ENCODE measurements at places on chromosomes 16 and 17. TPM values are rescaled to one million over a fixed set of nuclear protein-coding genes. Genes with fewer than 3 reads are reported as not detected.

DNA sequence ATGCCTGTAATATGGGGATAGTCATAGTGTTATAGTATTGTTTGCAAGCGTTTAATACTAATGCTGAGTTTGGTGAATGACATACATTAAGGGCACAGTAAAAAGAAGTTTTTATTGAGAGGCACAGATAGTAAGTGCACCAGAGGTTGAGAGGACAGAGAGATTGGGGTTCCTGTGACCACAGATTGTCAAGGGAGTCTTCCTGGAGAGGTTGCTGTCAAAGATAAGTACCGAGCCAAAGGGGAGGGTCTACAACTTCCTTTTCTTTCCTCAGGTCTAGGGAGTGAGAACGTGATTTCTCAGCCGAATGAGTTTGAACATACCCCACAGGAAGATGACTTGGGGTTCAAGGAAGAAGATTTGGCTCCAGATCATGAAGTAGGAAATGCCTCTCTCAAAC is 1.8 kb downstream of the ZNF48 start:
- no peak for DNase-seq

DNA sequence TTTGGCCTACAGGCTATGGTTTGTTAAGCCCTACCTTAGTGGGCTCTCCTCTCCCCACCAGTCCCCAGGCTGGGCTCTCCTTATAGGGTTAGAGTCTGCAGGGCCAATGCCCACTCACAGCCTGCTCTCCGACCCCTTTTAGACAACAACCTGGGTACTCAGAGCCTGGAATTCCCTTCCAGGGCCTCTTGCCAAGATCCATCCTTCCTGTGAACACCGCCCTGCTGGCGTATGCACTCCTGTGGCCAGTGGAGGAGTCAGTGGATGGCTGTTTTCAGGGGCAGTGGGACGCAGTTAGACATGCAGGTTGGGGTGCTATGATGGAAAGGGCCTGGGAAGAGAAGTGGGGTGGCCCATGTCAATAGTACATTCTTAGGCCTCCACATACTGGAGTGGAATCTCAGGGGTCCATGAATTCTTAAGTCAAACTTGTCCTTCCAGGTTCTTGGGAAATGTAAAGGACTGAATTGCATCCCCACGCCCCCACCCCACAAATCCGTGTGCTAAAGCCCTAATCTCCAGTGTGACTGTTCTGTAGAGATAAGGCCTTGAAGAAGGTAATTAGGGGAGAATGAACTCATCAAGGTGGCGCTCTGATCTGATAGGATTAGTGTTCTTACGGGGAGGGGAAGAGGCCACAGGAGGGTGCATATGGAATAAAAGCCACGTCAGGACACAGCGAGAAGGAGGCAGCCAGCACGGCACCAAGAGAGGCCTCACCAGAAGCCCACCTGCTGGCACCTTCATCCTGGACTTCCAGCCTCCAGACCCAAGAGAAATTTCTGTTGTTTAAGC is 81.6 kb upstream of the CACNG5 start:
- no peak for DNase-seq

- no peak for DNase-seq
Observed at GRCh38 chr16:72847187-72848027, 200.5 kb downstream of the ZFHX3 start.

GRCh38 chr17:76793775-76794174 is 55.9 kb downstream of the MFSD11 start:
- no peak for DNase-seq

- no peak for DNase-seq
Observed at GRCh38 chr16:8380311-8380710, 210.0 kb downstream of the TMEM114 start.

DNA sequence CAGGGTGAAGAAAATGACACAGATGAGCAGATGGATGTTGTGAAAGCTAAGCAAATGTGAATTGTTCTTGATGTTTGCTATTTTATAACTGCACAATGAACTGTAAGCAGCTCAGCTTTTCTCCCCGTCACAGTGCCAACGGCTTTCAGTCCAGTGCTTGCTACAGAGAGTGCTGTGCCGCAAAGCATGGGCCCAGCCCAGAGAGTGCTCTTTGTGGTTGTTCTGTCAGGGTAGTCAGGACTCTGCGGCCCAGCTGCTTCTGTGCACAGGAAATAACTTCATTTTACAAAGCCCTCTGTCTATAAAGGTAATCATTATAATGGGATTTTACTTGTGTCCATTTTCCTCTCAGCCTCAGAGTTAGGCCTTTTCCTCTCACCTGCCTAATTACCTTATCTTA is 39.1 kb downstream of the CDRT15 start:
- DNase-seq, result no peak

GRCh38 chr16:88405216-88406060 is 22.7 kb downstream of the ZNF469 start:
- peak; percentile 66 for DNase-seq

DNA sequence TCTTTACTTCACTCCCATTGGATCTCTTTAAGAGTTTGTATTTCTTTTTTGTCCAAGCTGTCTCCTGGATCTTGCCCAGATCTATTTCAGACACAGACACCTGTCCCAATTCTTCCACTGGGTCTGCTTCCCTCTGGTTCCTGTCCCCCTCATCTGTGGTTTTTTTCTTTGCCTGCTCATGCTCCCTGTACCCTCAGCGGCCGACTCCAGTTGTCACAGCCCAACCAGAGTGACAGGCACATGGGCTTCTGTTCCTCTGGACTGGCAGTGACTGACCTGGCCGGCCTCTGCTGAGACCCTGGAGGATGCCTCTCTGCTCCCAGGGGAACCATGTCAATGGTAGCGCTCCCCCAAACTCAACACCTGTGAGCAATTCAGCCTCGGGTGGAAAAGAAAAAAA is 142.6 kb downstream of the WSCD1 start:
- no peak for DNase-seq

DNA sequence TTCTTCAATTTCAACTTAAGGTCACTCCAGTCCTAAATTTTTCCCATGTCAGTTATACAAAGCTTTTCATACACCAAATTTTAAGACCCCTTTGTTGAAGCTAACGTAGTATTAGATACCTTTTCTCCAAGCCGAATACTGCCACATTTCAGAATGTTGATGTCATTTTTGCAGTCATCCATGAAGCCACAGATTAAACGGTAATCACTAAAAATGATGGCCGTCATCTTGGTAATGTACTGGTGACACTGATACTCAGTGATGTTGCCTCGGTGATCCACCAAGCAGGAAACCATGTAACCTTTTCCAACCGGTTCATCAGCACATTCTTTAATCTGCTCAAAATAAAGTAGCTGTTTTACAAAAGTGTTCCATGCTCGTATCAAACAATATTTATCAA is 82.1 kb upstream of the CLEC18B start:
- DNase-seq, result no peak

- DNase-seq, result no peak
Observed at GRCh38 chr17:66268247-66268927, 34.0 kb upstream of the PRKCA start.

DNA sequence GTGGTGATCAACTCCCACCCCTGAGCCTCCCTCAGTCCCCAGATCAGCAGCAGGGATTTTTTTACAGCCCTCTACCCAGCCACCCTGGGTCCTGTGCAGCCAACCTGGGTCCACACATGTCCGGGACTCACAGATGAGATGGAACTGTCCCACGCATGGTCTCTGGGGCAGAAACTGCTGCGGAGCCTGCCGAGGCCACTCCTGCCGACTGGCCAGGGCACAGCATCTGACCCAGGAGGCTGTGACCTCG is 48.0 kb upstream of the ZCCHC14 start:
- no peak for DNase-seq

Gene CCL7
- not detected for polyA plus RNA-seq

Gene TP53TG3B
- polyA plus RNA-seq, result not detected

Gene CKLF
- 41.7 TPM for polyA plus RNA-seq

Gene OR4D1
- polyA plus RNA-seq, result 0.12 TPM

Gene DYNLRB2
- 5.5 TPM for polyA plus RNA-seq
